EH (cell line): ENCODE measurements at places on chromosomes 6 and 20.

- DNase-seq: peak; percentile 68
These were observed 702 bp downstream of the ETV7 start for GRCh38 chr6:36386495-36387439.

DNA sequence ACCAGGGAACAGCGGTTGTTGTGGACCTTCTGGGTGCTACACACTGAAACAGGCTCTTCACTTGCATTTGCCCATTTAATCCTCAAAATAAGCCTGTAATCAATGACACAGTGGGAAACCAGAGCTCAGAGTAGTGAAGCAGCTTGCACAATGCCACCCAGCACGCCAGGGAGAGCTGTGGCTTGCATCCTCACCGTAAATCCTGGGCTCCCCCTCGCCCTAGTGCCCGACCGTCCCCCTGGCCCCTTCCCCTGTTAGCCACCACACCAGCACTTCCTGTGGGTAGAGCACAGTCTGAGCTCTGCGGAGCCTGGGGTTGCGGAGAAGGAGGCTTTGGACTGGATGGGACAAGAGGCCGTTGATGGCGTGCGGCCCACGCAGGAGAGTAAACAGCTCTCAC, 14.5 kb downstream of the VSTM2L start:
- DNase-seq: no peak

DNA sequence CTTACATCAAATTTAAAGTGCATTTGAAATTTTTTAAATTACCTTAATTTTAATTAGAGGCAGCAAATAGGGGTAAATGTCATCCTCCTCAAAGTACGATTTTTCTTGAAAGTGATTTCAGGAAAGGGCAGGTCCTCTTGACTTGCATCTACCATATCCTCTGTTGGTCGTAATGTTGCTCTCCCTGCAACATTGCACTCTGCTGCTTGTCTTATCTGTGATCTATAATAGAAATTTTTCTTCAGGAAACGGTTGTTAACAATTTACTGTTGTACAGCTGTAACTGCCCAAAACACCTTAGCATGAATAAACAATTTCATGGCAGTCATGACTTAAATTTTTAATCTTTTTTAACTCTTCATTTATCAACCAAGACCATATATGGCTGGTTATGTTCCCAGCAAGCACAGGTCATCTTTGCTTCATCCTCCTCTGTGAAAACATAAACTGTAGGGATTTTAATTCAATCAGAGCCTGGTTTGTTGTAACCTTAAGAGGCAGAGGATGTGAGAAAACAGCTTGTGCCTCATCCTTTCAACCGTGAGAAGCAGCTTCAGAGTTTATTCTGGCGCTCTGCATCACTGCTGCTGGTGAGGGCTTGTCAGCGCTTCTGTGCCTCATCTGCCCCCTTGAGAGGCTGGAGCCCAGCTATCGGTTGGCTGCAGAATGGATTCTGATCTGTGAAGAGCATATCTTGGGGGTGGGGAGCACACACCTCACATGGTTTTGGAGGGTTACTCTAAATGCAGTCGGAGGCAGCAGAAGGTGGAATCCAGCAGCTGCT, 56.0 kb downstream of the CTNNBL1 start:
- DNase-seq: no peak

DNA sequence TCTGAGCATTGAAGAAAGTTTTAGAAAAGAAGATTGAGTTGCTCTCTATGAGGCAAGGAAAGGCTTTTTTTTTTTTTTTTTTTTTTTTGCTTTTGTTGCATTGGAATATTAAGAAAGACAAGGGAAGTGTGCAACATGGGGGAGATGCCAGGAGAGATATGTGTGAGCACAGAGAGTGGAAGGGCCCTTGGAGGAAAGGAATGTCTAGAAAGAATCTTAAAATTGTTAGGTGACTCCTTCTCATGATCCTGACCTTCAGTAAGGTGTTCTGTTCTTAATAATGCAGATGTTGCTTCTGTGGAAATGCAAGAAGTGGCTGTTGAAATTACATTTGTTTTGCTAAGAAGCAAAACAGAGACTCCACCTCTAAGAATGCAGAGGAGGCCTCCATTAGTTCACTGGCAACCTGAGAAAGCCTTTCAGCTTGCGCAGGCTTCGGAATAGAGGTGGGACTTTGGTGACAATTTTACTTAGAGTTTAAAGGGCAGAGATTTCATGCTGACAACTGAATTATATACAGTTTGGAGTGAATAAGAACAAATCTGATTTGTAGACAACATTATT, 118.0 kb upstream of the ASCC3 start:
- DNase-seq: no peak

- no peak for DNase-seq
These were observed 10.8 kb downstream of the TCP1 start for GRCh38 chr6:159778542-159779103.

DNA sequence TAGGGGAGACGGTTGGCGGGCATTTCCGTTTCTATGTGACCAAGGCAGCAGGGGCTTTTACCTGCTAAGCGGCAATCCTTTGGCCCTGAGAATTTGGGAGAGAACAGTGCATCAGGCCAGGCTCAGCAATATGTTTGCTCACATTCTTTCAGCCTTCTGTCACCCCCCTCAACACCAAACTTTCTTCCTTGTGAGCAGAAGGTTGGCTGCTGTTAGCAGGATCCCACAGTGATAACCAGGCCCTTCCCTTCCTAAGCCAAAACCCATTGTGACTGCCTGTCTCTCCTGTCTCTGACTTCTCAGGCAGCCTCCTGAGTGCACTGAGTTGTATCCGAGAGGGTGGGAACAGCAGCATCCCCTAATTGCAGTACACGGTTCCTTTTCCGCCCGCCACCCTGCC, 43.7 kb downstream of the STK35 start:
- peak; percentile 29 for DNase-seq

DNA sequence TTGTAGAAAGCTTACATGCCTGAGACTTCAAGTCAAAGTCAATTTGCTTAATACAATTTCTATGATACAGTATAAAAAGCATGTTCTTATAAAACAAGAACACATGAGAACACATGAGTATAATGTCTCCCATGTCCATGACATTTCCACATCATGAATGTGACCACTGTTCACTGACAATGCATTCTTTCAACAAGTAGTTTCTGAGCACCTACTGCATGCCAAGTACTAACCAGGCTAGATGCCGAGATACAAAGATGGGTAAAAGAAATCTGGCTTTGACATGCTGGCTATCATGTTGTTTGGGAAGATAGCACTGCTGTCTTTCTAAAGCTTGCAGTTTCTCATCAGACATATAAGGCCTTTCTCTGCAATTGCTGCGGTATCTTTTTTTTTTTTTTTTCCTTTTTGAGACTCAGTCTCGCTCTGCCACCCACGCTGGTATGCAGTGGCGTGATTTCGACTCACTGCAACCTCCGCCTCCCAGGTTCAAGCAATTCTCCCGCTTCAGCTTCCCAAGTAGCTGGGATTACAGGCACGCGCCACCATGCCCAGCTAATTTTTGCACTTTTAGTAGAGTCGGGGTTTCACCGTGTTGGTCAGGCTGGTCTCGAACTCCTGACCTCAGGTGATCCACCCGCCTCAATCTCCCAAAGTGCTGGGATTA, 123.6 kb upstream of the DST start:
- DNase-seq: no peak

DNA sequence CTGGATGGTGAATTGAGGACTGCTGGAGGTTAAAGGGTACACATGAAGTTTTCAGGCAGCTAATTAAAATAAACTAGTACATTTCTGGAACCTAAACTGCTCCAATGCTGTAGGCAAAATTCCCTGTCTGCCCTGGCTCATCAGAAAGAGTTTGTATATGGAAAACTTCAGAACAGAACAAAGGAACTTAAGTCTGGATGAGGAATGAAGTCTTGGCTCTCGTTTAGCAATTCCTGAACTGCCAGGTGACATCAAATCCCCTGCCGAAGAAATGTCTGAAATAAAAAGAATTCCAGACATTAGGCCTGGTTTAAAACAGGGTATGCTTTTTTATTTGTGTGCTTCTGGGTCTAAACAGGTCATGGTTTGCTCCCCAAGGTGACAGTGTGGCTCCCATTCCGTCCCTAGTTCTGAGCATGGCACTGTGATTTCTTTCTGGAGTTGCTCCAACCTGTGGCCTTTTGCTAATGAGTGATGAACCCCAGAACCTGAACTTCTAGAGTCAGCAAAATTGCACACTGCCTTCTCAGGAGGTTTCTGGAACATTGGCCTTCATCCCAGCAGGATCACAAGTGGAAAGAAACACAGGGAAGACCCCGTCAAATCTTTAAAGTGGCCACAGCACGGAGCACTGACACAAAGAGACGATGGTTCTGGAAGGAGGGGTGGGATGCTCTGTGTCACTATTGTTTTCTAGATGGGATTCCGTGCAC, 129.4 kb upstream of the NAA20 start:
- no peak for DNase-seq

DNA sequence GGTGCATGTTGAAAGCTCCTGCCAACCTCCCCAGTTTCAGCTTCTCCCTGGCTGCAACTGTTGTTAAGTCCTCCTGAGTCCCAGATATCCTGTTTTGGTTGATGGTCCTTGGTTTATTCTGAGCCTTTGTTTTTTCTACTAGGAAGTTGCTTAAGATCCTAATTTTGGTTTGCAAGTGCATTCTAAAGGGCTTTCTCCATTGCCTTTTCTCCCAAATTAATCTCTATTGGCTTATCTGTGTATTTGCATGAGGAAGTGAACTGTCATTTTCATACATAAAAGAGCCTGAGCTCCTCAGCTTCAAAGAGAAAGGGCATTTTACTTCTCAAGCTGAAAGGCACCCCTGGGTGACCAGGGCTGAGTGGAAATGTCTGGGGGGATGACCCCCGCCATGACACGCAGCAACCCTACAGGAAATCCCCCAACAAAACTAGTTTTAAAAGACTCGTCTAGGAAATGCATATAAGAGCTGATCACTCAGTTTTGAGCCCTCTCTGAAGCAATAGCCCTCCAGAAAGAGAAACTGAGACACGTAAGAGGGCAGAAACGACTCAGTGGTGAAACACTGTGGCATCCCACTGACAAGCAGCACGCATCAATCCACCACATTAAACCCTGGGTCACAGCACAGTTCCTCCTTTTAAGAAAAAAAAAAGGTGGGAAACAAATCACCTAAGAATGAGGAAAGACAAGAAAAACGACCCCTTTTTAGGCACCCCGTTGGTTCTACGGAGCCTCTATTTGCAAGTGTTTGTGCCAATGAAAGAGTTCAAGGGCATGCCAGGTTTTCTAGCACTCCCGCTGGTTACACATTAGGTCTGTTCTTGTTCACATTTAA, 140.9 kb downstream of the THBS2 start:
- no peak for DNase-seq

- no peak for DNase-seq
These were observed 362.6 kb downstream of the QKI start for GRCh38 chr6:163776906-163777686.

GRCh38 chr6:111804627-111805235, 68.5 kb downstream of the FYN start:
- DNase-seq: peak; percentile 68

- no peak for DNase-seq
These were observed 73.4 kb downstream of the FGD2 start for GRCh38 chr6:37078814-37079213.

DNA sequence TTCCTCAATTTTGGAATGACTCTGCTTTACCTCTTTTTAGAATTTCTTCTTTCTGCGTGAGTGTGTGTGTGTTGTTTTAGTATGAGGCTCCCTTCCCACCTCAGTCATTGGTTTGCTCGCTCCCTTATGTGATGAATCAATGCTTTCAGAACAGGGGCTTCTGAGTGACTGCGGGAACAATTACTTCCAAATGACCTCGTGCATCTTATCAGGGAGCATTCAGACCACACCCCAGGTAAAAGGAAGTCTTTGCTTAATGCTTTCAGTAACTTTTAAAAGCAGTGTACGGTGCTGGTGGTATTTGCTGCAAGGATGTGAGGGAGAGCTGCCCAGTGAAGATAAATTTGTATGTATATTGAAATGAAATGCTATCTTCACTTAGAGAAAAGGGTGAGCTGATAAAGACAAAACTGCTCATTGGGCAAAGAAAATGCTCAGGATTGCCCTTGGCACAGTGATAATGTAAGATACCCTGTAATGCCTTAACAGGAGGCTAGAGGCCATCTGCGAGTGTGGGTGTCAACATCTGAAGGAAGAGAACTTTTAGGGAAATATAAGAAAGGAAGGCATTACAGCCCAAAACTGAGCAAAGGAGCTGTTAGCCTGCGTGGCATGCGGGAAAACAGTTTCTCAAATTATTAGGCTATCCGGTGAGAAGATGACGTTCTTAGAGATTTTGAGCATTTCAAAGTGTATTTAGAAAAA, at the start of gene MLIP:
MLIP (plus strand) TSS at position 103 of the 705 bp plus-strand sequence; CDS start at position 140, 37 bp downstream.
- DNase-seq: no peak

- no peak for DNase-seq
These were observed 45.1 kb downstream of the RAMACL start for GRCh38 chr6:166541366-166541765.

GRCh38 chr6:135196739-135197510, 15.8 kb downstream of the MYB start:
- no peak for DNase-seq

DNA sequence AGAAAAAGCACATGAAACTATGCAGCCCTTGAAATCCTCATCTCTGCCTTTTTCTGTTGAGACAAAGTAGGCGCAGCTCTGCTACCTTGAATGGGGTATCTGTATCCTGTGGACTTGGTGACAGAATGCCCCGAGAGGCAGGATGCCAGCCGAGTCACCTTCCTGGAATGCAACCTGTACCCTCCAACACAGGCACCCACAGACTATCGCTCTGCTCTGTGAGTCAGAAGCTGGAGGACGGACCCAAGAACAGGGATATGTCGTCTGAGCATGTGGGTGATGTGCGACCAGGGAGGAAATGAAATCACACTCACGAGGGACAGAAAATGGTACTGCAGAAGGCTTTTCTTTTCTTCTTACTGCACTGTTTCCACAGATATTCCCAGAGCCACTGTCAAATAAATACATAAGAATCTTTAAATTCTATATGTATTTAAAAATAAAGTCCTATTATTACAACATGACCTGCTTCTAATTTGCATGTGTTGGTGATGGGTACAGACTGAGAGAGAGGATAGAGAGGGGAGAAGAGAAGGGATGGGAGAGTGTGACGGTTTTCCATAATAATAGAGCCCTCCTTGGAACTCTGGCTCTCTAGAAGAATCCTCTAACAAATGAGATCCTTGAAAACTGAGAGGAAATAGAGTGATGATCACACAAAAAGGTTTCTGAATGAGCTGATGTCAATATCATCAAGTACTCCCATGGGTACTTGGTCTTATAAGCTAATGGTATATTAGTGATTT, 308.1 kb downstream of the FOXC1 start:
- DNase-seq: peak; percentile 87

DNA sequence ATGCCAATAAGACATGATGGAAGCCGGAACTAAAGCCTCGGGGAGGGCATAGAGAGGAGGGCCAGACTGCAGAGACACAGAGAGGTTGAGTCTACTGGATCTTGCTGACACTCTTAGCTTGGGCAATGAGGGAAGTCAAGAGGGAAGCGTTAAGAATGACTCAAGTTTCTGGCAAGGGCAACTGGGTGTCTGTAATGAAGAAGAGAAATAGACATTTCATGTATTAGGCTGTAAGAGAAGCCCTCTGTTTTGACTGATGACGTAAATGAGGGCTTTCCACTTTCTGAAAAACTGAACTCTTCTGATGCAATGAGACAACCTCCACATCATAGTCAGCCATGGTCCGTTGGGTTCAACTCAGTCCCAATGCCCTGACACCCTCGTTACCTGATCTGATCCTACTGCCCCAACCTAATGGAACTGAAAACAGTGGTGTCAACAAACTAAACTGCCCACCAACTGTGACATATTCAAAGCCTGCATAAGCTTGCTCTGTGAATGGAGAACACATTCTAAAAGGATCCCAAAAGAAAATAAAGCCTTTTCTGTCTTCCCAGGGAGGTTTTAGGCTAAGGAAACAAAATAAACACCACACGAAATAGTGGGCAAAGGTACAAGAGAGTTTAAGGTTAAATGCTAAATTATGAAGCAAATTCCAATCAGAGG, 45.8 kb upstream of the PNRC1 start:
- DNase-seq: peak; percentile 58

GRCh38 chr6:143298071-143298470, 152.4 kb downstream of the ADAT2 start:
- no peak for DNase-seq
